ENCODE measurements at places on chromosomes 4 and X.

- no peak for DNase-seq
Measured at GRCh38 chr4:77146186-77147078, 10.6 kb upstream of the CCNG2 start.

- DNase-seq: no peak
Measured at GRCh38 chrX:150092549-150092948, 154.3 kb upstream of the EOLA2 start.

DNA sequence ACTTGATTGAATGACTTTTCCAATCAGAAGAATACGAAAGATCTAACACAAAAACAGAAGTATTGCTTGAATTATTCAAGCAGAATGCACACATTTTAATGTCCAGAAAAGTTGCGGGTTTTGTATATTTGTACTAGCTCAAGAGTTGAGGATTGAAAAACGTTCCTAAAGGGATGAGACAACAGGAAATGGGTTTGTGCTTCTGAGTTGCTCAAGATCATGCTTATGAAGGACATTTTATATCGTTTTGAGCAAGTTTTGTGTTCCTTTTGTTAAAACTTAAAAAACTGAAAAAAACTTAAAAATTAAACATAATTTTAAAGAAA lies 353 bp upstream of the SMIM10 start:
- DNase-seq: no peak

DNA sequence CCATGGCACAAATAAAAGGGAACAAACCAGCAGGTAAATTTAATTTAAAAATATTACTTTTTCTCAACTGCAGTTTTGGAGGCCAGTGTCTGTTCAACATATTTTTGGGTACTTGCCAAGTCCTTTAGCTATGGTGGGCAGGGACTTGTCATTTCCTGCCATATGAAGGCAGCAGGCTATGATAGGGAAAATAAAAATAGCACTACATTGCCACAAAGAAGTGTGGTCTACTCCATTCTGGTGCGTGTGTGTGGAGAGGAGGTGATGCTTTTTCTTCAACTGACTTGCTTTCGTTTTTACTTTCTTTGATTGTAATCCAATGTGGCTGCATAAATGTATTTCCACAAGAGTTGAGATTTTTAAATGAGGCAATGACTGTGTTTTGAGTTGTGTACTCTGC lies 17.2 kb downstream of the GPR174 start:
- DNase-seq: no peak

GRCh38 chr4:121070274-121070673 lies 2.1 kb downstream of the NDNF start:
- DNase-seq: no peak

GRCh38 chrX:1502241-1502640 lies 34.7 kb downstream of the P2RY8 start:
- no peak for DNase-seq

GRCh38 chr4:4338210-4339001 lies 48.4 kb downstream of the ZBTB49 start:
- DNase-seq: no peak

DNA sequence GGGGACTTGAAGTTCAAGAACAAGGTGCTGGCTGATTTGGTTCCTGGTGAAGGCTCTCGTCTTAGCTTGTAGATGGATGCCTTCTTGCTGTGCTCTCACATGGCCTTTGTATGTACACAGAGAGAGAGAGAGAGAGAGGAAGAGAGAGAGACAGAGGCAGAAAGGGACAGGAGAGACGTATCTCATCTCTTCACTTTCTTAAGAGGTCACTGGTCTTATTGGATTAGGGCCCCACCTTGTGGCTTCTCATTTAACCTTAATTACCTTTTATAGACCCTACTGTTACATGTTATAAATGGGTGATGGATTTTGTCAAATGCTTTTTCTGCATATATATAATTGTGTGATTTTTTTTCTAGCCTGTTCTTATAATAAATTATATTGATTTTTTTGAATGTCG lies 1444.2 kb downstream of the ADGRL3 start:
- DNase-seq: no peak

DNA sequence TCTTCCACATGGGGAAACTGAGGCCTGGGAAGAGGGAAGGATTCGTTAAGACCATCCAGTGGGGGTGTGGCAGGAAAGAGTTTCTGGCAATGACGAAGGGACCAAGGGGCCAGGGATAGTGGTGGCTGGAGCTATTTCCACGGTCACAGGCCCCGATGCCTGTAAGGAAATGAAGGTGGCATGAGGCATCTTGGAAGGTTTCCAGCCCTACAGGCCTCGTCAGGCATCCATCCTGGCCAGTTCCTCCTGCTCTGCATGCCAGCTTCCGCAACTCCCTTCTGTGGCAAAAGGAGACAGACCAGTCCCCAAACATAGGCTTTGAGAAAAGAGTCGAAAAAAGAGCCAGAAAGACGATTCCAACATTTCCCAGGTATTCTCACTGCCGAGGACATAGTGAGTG lies 9.2 kb upstream of the C4orf50 start:
- DNase-seq: no peak

DNA sequence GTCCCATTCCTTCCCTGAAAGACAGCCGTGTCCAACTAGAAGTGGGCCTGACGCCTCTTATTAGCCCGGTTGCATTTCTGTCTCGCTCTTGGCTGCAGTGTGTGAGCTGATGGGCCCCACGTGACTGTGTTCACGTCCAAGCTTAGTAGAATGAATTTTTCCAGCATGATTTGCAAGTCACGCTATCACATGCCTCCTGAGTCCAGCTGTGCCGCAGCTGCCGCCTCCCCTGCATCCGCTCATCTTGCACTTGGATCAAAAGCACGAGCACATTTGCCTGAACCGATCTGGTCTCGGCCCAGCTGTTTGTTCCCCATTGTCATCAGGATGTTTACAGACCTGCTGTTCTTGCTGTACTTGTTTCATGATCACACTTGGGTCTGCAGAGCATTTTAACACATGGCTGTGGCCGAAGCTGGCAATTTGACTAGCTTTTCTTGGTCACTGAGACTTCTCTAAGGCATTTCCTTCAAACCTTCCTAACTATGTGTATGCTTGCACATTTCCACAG lies 126.5 kb downstream of the KIT start:
- DNase-seq: no peak

GRCh38 chr4:9804918-9805317 lies 23.5 kb downstream of the DRD5 start:
- no peak for DNase-seq

- DNase-seq: no peak
Measured at GRCh38 chr4:146439999-146440398, 81.7 kb downstream of the SLC10A7 start.

DNA sequence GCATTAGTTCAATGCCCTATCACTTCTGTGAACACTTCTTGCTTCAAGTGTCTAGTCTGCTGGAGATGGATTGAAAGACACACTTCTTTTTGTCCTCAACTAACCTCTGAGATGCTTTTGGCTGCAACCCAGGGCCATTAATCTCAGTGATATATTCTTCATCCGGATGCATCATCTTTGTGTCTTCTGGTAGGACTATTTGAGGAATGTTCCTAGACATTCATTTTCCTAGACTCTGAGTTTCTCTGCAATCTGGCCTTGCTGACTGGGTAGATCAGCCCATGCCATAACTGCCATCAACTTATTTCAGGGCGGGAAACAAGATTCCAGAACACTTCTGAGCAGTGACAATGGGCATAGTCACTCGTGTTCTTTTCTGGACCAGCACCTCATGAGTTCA lies 329.4 kb downstream of the PDGFC start:
- DNase-seq: no peak

GRCh38 chrX:43386875-43387274 lies 269.2 kb upstream of the MAOA start:
- no peak for DNase-seq

- DNase-seq: no peak
Measured at GRCh38 chr4:141511055-141511454, 125.3 kb upstream of the IL15 start.

GRCh38 chrX:38102875-38103274 lies 96.5 kb downstream of the SYTL5 start:
- no peak for DNase-seq

DNA sequence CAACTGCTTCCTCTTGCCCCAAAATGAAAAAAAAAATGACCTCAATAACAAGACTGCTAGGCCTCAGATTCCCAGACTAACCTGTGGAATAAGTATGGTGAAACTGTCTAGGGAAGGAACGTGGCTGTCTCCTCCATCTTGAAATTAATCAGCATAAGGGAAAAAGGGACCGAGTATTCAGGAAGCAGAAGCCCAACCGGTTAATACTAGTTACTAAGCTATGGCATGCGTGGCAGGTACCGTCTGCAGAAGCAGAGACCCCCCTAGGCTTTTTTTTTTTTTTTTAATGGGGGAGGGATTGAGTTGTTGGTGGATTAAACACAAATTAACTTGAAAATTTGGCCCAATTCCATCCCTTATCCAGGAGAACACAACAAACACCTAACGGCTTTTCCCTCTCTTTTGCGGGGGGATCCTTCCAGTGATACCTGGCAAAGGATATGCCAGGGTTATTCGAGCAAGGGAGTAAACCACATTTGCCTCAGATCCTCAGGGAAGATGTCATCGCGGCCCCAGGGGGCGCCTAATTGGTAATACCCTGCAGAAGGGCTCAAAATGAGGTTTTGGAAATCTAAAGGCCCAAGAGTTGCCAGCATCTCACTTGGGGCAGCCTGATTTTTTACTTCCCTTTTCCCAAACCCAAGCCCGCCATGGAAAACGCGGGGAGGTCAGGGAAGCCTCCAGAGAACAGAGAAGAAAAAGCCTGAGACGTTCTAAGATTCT lies 893 bp downstream of the RLIM start:
- DNase-seq: no peak

GRCh38 chrX:42714981-42715700 lies 62.8 kb downstream of the PPP1R2C start:
- peak; percentile 38 for DNase-seq

- no peak for DNase-seq
Measured at GRCh38 chr4:74330295-74330750, 22.1 kb downstream of the EPGN start.

DNA sequence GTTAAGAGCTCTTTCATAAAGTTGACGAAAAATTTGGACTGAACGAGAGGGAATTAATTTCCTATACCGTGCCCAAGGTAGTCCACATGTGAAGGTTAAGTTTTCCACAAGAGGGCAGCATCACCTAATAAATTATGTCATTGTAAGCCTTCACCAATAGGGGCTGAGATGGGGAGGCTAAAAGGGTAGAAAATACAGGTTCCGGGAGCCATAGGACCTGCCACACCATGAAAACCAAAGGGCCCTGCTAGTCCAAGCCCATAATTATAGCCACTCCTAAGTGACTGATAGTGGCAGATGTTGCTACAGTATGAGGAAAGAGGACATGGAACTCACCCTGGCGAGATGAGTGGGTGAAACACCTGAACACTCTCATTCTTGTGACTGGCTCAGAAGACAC lies 122.2 kb downstream of the SHROOM4 start:
- no peak for DNase-seq

DNA sequence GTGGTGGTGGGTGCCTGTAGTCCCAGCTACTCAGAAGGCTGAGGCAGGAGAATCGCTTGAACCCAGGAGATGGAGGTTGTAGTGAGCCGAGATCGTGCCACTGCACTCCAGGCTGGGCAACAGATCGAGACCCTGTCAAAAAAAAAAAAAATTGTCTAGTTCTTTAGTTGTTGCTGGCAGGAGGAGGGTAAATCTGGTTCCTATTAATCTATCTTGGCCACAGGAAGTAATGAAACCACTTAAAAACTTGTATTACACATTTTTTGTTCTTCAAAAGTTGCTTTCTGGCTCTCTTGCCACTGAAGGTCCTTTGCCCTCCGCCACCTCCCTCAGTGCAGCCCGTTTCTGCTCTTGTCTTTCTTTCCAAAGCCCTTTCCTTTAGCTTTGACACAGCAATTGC lies 102.9 kb upstream of the ARSJ start:
- DNase-seq: no peak

DNA sequence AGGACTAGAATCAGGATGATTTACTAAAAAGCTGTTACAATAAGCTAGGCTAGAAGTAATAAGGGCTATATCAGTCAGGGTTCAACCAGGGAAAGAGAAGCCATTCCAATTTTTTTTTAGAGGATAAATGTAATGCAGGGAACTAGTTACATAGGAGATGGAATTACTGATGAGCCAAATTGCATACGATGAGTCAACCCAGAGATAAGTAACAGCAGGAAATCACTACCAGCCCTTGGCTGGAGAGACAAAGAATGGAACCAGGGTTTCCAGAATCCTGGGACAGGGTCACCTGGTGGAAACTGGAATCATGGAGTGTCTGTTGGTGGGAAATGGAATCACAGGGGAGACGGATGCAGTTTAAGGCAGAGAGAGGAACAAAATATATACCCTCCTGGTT lies 13.1 kb upstream of the MAGEA4 start:
- no peak for DNase-seq

- no peak for DNase-seq
Measured at GRCh38 chrX:1011691-1012283, 200.7 kb downstream of the CRLF2 start.

DNA sequence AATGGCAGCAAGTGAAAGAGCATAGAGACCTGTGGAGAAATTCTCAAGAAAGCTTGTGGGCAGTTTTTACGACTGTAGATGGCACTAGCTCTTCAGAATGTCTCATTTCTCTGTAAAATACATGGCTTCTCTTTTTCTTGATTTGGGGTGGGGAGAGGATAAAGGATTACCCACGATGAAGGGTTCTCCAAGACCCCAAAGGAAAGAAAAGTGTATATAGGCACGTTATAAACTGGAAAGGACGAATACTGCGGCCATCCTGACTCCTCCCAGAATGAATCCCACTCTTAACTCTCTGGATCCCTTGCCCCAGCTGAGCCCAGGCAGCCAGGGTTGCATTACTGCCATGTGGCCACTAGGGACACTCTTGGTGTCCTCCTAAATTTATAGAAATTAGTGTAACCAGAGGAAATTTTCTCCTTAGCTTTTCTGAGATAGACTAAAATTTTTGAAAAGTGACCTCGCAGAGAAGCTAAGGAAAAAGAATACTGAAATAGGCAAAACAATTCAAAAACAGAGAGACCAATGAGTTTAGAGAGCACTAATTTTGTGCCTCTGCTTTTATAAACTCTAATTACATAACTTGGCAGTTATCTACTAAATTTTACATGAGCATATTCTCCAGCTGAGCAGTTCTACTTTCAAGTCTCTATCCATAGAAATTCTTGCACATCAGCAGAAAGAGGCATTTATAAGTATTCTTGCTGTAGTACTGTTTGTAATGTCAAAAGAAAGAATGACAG lies 37.8 kb upstream of the PCDH19 start:
- no peak for DNase-seq

DNA sequence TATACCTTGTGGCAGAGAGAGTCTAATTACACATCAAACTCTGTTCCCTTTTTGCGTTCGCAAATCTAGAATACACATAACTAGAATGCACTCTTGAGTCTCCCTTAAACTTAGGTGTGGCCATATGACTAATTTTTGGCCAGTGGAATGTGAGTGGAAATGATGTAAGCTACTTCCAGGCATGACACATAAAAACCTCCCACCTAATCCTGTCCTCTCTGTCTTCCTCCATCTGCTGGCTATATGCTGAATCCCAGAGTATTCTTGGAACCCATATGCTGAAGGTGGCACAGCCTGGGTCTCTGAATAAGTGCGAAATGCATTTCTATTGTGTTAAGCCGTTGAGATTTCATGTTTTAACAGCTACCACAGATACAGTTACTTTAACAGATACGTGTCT lies 269.9 kb upstream of the NRK start:
- no peak for DNase-seq
